ENCODE measurements at places on chromosomes 4 and X.

DNA sequence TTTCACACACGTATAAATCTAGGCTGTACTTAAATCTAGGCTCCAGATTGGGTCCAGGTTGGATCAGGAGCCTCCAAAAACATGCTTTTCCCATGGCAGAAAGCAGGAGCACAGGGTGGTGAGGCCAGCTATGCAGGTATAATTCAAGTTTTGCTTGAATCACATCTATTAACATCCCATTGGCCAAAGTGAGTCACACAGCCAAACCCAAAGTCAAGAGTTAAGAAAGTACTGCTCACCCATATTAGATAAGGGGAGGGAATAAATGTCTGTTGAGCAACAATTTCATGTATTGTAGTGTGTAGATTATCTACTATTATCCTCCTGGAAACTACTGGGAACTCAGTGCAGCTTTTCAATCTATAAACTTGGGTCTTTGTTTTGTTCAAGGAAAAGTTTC is 12.8 kb downstream of the SUPT20HL2 start:
- no peak for DNase-seq

DNA sequence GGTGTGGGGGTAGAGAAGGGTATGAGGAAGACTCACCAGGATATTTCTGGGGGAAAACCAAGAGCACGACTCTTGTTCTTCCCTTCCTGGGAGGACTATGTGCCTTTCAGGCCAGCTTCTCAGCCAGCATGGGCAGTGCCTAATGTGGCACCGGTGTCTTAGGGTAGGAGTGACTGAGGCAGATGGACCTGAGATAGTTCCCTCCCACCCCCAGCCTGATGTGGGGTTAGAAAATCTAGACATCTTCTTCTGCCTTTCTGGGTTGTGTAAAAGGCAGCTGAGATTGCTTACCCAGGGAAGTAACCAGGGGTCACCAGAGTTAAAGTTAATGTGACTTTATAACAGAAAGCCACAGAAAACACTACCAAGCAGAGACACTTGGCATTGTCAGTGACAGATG is 127.3 kb downstream of the TMA16 start:
- DNase-seq = no peak

DNA sequence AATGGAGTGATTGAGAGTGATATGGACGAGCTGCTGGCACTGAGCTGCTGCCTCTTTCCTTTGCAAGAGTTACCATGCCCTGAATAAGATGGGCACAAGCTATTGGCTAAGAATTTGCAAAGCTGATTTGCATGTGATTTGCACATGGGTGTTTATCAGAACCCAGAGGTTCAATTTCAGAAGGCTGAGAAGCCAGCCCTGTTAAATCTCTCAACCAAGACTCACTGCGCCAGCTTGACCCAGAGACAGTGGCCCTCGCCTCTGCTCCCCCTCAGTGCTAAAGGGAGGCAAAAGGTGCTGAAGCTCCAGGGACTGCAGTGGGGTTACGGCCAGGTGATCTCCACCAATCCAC is 701 bp downstream of the ARHGAP4 start:
- DNase-seq = no peak

DNA sequence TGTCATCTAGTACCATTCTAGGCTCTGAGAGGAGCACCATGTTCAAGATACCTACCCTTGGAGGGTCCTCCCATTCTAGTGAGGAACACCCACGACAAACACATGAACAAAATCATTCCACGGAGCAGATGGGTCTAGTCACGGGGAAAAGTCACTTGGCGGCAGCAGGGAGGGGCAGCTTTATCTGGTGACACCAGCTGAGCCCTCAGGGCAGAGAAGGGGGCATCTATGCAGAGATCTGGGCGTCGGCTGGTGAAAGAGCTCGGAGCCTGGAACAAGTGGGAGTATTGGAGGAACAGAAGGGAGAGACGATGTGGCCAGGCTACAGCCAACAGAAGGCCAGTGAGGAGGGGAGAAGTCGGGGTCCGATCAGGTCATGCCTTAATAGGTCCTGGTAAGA is 11.9 kb upstream of the PDHA1 start:
- DNase-seq = no peak

GRCh38 chrX:44873415-44874276 is 658 bp downstream of the KDM6A start:
- peak; percentile 21 for DNase-seq

DNA sequence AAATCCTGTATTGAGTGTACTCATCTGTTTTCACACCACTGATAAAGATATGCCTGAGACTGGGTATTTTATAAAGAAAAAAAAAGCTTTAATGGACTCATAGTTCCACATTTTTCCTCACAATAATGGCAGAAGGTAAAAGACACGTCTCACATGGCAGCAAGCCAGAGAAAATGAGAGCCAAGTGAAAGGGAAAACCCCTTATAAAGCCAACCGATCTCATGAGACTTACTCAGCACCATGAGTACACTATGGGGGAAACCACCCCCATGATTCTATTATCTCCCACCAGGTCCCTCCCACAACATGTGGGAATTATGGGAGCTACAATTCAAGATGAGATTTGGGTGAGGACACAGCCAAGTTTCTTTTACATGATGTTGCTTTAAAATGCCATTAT is 171.9 kb downstream of the GALNTL6 start:
- no peak for DNase-seq

DNA sequence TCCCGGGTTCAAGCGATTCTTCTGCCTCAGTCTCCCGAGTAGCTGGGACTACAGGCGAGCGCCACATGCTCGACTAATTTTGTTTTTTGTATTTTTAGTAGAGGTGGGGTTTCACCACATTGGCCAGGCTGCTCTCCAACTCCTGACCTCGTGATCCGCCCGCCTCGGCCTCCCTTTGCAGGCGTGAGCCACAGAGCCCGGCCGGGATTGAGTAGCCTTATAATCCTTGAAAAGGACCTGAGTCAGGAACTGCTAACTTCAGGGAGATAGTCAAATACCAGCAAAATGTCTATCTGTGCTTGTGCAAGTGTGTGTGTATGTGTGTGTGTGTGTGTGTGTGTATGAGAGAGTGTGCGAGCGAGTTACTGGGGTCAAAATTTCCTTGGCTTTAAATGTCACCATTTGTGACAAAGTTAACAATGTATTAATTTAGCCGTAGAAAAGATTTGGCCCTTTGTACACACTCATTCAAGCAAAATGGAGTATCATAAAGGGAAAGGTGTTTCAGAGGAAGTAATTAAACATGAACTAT is 1.8 kb upstream of the KDM6A start:
- DNase-seq = no peak

GRCh38 chr4:71429106-71429505 is 90.3 kb downstream of the SLC4A4 start:
- no peak for DNase-seq

- no peak for DNase-seq
Observed at GRCh38 chr4:187070158-187070557, 346.5 kb upstream of the FAT1 start.

DNA sequence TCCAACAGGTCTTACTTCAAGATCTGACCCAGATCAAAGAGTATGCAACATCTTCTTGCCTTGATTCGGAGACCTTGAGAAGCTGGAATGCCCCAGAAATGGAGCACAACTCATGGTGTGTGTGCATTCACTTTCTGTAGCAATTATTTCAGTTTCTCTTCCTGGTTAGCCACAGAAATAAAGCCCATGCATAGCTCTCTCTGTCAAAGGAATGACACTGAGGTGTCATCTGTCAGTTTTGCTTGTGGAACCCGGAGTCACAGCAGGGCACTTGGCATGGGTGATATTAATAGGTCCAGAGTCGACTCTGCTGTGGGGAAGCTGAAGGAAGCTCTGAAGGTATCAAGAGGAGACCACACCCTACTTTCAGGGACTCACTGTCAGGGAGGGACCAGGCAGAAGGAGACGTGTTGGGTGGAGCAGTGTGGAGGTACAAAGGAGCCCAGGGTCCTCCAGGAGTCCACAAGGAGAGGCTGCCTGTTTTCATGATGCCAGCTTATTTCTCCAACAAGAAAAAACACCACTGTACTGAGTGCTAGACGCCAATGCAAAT is 10.7 kb downstream of the CLNK start:
- no peak for DNase-seq

- no peak for DNase-seq
Observed at GRCh38 chr4:86927843-86928395, 6.9 kb upstream of the AFF1 start.

GRCh38 chrX:72101597-72102037 is 30.1 kb downstream of the RTL5 start:
- DNase-seq = no peak

DNA sequence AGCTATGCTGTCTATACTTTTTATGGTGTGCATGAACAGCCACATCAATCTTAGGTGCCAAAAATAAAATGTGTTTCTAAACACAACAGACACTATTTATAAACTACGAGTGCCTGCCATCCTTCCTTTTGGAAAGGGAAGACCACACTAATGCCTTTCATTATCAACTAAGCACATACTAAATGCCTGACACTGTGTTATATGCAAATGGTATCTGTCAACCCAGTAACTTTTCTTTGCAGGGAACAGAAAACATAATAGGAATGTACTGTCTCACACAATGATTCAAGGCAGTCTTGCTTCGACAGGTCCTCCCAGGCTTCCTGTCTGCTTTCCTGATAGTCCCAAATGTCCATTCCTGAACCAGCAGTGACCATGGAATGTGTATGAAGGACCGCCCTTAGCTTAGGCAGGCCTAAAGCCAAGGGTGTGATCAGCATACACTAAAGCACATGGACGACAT is 43.8 kb downstream of the ADGRA3 start:
- no peak for DNase-seq

DNA sequence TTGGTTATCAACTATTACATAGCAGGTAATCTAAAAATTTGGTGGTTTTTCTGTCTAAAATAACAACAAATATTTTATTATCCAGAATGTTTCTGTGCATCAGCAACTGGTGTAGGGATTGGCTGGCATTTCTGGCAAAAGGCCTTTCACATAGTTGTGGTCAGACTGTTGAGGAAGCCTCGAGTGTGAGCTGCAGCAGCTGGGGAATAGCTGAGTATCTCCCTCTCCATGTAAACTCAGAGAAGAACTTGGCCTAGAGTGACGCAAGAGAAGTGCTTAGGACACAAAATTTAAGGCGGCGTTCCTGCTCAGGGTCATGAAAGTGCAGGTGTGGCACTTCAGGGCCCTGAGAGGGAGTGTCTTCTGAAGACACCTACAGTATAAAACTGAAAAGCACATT is 558.9 kb downstream of the SPOCK3 start:
- no peak for DNase-seq

GRCh38 chr4:122244764-122245163 is 92.6 kb downstream of the BLTP1 start:
- no peak for DNase-seq

GRCh38 chrX:15150586-15150985 is 119.3 kb downstream of the ASB9 start:
- no peak for DNase-seq

GRCh38 chrX:17086317-17086716 is 139.9 kb downstream of the REPS2 start:
- peak; percentile 47 for DNase-seq

GRCh38 chr4:72564184-72564583 is 4.8 kb downstream of the ADAMTS3 start:
- no peak for DNase-seq

GRCh38 chr4:187294861-187295260 is 571.2 kb upstream of the FAT1 start:
- DNase-seq = no peak

DNA sequence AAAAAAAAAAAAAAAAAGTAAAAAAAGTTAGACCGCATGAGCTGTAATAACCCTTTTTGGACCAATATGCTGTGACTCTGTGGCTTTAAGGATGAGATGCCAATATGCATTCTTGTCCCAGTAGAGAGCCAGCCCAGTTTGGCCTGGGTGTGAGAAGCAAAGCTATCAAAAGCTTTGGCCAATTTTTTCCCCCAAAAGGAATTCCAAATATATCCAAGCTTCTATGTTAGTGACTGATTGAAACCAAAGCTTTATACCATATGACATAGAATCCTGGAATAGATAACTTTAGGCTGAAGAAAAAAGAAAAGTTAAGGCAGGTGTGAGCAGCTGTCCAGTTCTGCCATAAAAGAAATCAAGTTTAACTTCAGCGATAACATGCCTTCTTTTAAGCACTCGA is 30.5 kb upstream of the RBPJ start:
- no peak for DNase-seq

DNA sequence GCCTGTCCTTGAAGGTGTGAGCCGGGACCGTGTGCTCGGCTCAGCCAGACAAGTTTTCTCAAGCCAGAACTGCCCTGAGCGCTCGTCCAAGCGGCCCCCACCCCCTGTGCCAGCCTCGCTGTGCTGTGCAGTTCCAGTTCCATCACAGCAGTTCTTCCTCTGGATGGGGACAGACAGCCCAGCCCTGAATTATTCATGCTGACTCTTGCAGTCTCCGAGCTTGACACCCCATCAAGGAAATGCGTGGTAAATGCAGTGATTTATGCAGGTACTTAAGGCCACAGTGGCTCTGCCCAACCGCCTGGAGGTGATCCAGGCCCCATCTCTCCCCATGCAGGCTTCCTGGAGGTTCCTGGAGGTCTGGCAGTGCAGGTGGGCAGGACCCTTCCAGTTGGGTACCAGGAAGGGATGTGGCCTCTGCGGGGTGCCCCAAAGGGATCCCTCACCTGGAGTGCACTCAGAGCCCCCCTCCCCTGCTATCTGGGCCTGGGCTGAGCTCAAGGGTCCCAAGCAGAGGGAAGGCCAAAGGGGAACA is 44.8 kb upstream of the HMX1 start:
- no peak for DNase-seq

DNA sequence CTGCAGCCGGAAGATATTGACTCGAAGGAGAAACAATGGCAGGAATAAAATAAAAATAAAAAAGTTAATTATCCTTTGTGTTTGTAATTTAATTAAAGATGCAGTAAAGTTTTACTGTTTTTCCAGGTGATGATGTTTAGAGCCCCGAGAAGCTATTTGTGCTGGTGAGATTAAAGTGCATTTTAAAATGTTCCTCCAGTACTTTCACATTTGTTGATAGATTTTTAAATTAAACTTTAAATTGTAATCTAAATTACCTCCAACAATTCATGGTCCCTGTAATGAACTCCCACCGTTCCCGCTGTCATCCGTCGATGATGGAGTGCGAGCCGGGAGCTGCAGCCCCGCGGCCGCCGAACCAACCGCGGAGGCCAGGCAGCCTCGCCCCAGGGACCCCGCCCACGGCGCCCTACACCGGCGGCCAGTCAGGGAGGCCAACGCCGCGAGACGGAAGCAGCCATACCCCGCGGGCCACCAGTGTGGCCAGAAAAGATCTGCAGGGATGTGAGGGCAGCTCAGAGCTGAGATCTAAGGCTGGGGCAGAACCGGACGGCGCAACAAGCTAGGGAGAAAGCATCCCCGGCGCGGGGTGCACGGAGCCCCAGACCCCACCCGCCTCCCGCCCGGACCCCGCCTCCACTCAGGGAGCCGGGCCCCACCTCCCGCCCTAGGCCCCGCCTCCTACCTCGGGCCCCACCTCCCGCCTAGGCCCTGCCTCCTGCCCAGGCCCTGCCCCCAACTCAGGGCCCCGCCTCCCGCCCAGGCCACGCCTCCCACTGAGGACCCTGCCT is 104.0 kb downstream of the FAM53A start:
- DNase-seq = peak; percentile 29

DNA sequence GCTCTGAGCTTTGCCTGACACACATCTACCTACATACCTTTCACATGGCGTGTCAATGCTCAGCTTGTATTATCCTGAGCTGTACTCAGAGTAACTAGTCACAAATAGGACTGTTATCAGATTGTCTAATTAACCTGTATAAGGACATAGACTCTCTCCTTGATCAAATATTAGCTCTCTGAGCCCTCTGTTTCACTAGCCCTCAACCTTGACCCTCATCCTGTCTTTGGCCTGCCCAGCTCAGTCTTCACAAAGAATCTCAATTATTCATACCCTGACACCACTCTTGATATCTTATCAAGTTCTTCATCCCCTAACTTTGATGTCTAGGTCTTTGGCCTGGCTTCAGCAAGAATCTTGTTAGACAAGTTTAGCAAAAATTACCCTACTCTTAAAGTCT is 320.7 kb upstream of the PCDH7 start:
- no peak for DNase-seq
